ENCODE measurements at places on chromosomes 11 and 22.

GRCh38 chr11:109184376-109184775 lies 237.6 kb upstream of the C11orf87 start:
- DNase-seq = no peak

DNA sequence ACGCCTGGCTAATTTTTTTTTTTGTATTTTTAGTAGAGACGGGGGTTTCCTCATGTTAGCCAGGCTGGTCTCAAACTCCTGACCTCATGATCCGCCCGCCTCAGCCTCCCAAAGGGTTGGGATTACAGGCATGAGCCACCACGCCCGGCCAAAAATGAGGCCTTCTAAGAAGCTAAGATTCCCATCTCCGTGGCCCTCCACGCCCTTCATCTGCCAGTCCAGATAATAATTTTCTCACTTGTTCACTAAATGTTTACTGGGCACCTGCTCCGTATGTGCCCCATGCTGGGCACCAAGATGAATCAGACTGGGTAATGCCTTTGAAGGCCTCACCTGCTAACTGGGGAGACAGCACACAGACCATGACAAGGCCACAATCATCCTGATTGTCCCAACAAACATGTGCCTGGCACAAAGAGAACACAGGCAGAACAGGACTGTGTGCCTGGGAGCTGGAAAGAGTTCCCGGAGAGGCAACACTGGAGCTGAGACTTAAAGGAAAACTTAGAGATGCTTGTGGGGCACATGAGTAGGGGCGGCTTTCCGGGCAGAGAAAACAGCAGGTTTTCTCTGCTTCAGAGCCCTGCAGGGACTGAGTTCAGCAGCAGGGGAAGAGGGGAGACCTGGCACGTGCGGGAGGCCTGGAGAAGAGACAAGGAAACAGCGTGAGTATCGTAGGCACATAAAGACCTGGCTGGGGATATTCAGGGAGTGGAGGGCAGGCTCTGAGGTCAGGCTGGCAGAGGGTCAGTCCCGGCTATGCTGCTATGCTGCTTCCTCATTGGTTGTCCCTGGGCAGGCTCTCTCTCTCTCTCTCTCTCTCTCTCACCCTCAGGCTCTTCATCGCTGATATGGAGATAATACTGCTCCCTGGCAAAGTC lies 2.4 kb downstream of the KIAA0930 start:
- DNase-seq = no peak

- no peak for DNase-seq
Measured at GRCh38 chr11:70424765-70425344, 26.5 kb downstream of the CTTN start.

DNA sequence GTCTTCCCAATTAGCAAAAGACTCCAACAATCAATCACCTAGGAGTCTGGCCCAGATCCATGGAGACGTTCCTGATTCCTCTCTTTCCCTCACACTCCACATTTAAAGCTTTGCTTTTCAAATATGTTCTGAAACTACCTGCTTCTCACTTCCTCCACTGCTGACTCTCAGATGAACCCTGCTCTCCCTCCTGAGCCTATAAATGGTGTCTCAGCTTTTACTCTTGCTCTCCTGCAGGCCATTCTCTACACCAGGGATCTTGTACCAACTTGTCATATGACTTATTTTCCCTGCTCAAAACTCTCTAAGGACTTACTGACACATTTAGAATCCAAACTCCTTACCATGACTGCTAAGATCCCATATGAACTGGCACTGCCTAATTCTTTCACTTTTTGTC lies 138.4 kb upstream of the DDI1 start:
- no peak for DNase-seq

DNA sequence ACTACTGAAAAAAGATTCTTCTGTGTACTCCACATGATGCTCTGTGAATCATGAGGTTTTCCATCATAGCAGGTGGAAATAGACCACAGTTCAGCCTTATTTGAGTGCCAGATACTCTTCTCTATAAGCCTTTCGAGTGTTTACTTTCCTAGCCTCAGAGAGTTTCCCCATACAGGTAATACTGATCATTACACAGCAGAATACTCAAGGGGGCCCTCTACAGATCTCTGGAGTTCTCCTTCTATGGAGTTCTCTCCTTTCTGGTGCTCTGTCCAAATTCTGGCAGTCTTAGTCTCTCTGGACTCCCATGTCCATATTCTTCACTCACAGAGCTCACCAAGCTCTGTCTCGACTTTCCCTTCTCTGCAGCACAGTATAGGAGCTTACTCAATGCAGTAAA lies 175.7 kb upstream of the CARD18 start:
- DNase-seq = no peak

DNA sequence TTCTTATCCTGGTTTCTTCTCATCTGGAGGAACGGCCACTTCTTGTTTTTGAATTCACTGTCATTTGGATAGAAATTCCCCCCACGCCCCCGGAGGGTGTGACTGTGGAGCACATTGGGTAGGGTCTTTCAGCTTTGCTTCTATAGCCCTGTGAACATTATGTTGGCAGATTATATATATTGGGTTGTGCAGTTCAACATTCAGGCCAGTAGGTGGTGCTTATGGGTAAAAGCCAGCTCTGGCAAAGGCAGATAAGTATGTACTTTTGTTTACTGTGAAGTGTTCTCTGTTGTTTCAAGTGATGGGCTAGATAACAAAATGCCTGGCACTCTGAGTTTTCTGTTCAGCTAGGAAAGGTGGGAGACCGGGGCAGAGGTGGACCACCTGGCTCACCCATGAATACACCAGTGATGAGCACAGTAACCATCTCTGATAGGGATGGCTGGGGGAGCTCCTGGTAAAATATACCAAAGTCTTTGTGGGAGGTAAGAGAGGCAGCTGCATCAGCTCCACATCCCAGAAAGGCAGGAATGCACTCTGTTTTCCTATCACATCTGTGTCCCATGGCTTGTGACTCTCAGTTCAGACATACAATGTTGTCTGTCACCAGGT lies 1348.2 kb upstream of the RAG2 start:
- DNase-seq = no peak

DNA sequence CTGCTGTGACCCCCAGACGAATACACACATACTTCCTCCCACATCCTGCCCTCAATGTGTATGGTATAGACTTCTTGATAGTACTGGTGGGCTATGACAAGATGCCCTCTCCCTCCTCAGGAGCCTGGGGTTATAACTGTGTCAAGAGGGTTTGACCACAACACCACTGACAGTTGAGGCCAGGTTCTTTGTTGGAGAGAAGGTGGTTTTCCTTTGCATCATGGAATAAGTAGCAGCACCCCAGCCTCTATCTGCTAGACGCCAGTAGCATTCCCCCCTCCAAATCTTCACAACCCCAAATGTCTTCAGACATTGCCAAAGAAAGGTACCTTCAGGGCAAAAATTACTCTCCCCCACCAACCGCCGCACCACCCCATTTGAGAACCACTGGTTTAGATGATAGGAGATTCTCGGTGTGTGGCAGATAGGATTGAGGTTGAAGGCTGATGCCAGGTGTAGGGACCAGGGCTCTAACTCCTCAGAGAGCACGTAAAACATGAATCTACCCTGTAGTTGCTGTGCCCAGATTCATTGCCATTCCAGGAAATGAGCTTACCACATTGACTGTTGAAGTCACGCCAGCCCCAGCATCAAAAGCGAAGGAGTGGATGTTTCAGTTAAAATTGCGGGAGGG lies 5.5 kb upstream of the MYO18B start:
- no peak for DNase-seq

DNA sequence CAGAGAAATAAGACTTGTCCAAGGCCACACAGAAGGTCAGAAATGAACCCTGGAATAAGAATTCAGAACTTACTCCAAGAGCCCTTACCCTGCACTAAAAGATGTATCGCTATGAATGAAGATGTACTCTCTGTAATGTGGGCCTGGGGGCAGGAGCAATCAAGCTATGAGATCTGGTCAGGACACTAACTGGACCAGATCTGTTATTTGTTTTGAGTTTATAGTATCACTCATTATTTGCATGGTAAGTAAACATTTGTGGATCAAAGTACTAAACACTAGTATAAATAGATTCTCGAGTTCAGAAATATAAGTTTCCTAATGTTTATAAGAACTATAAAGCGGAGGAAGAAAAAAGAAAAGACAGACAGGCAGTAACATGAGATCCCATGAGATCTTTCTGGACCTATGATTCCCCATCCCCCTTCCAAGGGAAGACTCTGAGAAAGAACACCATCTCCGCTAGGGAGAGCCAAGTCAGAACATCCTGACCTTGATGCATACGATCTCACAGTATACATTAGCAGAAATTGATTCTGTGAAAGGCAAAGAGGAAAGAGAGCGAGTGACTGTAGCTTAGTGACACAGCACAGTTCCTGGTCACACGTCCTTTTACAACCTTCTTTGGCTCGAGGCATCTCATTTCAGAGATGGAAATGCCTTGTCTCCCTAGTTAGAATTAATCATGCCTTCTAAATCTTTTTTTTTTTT lies 71.2 kb downstream of the USP35 start:
- DNase-seq = no peak

GRCh38 chr22:42364604-42365110 lies 67.5 kb downstream of the NFAM1 start:
- DNase-seq = no peak

DNA sequence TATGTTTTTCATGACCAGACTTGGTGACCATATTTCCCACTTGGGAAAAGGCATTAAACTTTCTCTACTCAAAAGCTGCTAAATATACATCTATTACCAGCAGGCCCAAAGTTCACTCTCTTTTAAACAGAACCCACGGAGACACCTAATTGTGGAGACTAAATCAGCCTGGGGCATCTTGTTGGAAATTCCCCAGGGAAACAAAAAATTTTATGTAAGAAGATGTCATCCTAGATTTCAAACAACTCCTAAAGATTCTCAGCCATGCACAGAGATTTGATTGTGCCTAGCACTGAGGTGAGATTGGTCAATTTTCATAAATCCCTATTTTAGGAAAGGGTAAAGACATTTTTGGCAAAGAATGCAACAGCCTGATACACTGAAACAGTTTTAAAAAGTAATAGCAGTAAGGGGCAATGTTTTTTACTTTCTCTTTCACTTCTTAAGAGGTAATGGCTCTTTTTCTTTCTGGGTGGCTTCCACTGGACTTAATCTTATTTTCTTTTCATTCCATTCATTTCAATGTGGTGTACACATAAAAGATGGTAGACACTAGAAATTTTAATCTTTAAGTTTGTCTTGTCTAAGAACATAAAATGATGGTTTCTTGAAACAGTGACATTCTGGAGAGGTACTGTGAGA lies 9.6 kb downstream of the OR52N2 start:
- DNase-seq = no peak

- no peak for DNase-seq
Measured at GRCh38 chr11:6778518-6778917, 4.3 kb upstream of the OR2AG1 start.

GRCh38 chr11:102523189-102523570 lies 7.4 kb downstream of the MMP7 start:
- DNase-seq = no peak

DNA sequence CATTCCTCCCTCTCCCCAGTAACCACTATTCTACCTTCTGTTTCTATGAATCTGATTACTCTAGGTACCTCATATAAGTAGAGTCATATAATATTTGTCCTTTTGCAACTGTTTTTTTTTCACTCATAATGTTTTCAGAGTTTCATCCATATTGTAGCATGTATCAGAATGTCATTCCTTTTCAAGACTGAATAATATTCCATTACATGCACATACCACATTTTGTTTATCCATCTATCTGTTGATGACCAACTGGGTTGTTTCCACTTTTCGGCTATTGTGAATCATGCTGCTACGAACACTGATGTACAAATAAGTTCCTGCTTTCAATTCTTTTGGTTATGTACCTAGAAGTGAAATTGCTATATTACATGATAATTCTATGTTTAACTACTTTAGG lies 40.7 kb downstream of the MRE11 start:
- DNase-seq = no peak

DNA sequence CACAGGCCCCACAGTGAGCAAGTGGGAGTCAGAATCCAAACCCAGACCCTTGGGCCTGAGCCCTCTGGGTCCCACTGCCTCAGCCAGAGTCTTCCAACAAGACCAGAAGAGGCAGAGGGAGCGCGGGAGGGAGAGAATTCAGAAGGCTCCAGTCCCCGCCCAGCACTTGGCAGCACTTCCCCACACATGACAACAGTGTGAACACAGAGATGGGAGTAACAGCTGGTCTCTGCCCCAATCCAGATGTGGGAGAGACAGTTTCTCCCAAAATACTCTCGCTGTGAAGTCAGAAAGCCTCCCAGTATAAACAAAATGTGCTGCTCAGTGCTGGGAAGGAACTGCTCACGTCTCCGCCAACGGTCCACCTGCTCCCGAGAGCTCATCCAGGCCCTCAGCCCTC lies 219.9 kb downstream of the MN1 start:
- DNase-seq = no peak

DNA sequence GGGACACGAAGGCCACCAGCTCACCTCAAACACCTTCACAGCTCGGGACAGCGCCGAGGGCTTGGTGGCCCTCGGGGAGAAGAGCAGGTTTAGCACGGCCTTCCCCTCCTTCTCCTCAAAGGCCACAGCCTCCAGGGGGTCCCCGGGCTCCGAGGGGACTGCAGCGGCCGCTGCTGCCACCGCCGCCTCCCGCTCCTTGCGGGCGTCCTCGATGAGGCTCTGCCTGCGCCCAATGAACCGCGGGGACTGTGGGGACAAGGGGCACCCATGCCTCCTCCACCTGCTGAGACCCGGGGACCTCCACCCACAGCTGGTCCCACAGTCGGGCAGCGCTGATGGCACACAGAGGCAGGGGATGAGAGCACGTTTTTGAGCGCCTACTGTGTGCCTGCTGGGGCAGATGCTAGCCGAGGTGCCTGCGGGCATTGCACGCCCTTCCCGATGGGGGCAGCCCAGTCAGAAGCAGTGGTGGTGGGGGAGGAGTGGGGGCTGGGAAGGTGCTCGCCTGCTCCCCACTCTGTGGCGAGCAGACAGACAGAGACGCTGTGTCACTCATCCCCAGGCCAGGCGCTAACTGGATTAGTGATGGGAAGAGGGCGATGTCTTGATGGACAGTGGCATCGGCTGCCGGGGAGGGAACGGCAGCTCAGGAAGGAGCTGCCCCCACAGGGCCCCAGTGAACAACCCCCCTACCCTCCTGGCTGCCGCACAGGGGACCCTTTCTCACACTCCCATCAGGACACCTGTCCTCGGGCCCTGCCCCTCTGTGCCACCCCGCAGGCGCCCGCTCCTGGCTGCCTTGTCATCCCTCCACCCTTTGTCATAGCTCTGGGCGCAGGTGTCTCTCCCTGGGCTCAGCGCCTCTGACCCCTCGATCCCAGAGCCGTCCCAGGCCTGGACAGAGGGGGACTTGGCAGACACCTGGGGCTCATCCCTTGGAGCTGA lies 1.7 kb downstream of the TH start:
- DNase-seq = no peak

DNA sequence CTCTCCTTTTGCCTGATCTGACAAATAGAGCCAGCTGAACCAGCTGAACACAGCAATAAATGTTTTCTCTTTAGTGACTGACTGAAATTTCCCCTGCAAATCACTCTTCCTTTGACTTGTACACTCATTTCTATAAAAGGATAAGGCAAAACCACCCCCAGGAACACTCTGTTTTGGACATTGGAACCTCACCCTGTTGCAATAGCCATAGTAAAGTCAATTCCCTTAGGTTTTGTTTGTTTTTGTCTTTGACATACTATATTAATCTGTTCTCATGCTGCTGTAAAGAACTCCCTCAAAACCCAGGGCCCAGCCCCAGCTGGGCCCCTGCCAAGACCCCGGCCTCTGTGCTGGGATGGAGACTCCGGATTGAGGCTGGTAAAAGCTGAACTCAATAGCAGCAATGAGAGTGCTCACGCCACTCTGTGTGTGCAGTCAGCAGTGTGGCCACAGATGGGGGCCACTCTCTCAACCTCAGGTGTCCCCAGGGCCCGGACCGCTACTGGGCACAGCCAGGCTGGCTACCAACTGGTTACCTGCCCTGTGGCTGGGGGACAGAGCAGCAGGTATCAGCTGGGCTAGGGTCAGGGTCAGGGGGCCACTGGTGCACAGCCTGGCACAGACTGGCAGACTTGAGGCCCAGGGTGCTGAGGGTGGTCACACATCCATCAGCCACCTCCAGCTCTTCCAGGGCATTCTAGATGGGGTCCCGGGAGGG lies 597.4 kb downstream of the LUZP2 start:
- DNase-seq = no peak

All from effector CD4-positive, alpha-beta T cell (primary cell).